ENCODE measurements at places on chromosomes 1 and 21. TPM values are rescaled to one million over a fixed set of nuclear protein-coding genes. Genes with fewer than 3 reads are reported as not detected.

ADAM30 gene
- not detected for total RNA-seq

OPTC gene
- total RNA-seq, result not detected

HUNK gene
- not detected for total RNA-seq

DCST2 gene
- total RNA-seq, result not detected

AMY1A gene
- not detected for total RNA-seq

WDR64 gene
- not detected for total RNA-seq

UBE2U gene
- not detected for total RNA-seq
